Anterior cingulate cortex (tissue), 58 donors: ENCODE measurements at places on chromosomes 5 and 9.

DNA sequence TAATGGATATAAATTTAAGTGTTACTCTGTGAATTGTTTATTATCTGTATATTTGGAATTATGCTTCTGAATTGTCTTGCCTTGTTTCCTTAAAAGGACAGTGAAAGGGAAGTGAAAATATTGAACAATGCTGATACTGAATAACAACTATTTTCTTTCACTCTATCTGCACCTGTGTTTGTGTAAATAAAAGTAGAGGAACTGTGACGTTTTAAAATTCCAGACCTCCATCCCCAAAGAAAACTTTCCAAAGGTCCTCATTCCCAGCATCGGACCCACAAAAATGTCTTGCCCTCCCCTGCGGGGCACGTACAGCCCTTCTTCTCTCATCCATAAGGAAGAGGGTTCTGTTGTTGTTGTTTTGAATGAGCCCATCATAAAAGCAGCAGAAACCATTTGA lies 100.0 kb downstream of the NLN start:
- no peak for DNase-seq

DNA sequence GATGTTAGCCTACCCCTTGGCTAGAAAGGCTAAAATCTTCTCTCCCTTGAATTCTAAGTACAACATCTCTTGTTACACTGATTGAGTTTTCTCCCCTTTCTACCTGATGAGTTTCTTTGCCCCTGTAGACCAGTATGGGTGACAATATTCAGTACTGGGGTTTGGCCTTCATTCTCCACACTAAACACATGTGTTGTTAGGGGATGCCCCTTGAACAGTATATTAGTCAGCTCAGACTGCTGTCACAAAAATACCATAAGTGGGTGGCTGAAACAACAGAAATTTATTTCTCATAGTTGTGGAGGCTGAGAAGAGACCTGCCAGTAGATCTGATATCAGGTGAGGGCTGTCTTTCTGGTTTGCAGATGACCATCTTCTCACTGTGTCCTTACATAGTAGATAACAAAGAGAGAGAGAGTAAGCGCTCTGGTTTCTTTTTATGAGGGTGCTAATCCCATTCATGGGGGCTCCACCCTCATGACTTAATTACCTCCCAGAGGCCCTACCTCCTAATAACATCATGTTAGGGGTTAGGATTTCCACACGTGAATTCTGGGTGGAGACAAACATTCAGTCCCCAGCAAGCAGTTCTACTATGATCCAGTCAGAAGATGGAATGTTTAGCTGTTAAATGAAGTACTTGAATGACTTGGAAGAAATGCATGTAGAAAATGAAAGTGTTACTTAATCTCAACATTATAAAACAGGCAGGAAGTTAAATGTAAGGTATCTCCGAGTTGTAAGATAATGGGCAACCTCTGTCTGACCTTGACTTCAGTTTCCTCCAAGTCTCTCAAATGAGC lies 17.5 kb downstream of the VLDLR start:
- DNase-seq: no peak

DNA sequence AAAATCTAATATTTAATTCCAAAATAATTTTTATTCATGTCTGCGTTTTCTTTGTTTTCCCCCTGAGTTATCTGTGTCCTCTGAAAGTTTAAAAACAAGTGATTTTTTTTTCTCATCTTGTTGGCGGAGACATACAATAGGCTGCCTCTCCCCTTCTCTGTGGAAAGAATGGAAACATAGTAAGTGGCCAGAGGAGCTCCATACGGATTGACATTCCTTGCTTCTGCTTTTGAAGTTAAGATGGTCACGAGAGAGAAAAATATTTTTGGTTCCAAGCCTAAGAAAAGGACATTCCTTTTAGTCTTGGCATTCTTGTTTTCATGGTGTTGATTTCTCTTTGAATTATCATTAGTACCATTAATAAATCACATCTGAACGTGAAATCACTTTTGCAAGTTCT lies 28.3 kb downstream of the ZNF462 start:
- DNase-seq: no peak

DNA sequence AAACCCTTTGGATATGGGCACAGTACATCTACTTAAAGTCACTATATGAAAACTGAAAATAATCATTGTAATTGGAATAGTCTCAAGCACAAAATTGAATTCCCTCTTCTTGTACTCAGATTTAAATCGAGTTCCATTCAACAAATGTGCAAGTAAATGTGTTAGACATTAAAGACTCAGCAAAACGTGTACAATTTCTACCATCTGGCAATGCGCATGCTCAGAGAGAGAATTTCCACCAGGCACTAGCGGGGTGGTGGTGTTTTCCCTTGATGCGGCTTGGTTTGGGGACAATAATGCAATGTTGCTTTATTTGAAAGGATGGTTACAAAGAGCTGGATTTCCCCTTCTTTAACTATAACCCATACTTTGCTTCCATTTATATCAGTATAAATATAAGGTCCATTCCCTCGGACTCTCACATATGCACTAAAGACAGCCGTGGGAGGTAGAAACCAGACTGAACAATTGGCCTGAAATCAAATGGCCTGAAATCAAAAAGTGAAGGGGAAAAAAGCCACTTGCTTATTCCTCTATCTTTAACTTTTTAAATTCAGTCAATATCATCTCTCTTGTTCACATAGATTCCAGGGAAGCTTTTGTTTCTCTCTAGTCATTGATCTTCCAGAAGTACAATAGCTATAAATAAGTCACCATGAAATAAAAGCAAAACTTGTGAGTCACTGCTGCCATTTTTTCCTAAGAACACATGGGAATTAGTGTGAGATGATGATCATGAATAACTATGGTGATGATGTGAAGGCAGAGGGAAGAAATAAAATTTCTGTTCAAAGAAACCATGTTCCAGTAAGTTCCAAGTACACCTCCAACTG lies 59.2 kb downstream of the ADAMTS12 start:
- no peak for DNase-seq

- DNase-seq: no peak
These were observed 102.4 kb downstream of the SMIM23 start for GRCh38 chr5:171888051-171888481.

DNA sequence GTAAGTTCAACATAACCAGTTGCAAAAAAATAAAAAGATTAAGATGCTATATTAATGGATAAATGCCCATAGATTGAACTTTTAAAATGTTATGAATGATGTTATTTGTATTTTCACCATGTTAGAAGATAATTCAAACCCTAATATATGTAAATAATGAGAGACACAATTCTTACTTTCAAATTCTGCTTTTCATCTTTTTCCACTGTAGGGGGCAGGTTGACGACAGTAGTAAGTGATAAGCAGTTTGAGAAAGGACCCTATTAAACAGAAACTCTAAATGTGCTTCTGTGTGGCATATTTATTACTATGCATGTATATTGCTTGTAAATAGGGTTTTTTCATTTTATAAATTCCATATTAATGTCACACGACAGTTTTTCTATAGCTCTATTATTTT lies 591.1 kb downstream of the SEMA5A start:
- DNase-seq: no peak

GRCh38 chr5:22728610-22729009 lies 124.5 kb downstream of the CDH12 start:
- DNase-seq: no peak

DNA sequence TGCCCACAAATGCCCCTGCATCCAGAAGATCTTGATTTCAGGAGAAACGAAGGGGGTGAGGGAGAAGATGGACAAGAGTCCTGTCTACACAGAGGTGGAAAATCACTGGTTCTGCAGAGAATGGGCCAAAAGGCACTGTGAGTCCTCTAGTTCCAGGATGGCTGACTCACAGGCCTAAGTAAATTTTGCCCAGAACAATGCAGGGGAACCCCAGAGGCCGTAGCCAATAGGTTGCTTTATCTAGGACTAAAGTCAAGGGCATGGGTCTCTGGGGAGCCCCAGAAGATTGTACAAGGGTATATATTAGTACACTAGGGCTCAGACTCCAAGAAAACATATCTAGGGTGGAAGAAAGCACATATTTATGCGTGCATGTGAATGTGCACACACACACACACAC lies 98.0 kb downstream of the SLIT3 start:
- no peak for DNase-seq

DNA sequence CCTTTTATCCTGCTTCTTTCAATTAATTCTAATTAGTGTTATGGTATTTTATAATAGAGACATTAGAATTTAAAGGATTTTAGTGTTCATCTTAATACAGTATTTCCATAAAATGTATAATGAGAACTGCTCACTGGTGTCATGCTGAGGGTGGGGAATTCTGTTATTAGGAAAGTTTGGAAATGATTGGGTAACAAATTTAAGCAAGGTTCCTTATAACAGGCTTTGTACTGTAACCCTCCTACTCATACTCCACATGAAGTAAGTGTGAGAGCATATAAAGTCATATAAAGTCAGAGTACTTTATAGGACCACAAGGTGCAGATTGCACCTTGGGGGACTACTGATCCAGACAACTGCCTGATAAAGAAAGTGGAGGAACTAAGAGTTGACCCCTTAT lies 42.2 kb downstream of the SV2C start:
- DNase-seq: no peak
